ENCODE measurements at places on chromosomes 5 and 9. TPM values are rescaled to one million over a fixed set of nuclear protein-coding genes. Genes with fewer than 3 reads are reported as not detected.

DNA sequence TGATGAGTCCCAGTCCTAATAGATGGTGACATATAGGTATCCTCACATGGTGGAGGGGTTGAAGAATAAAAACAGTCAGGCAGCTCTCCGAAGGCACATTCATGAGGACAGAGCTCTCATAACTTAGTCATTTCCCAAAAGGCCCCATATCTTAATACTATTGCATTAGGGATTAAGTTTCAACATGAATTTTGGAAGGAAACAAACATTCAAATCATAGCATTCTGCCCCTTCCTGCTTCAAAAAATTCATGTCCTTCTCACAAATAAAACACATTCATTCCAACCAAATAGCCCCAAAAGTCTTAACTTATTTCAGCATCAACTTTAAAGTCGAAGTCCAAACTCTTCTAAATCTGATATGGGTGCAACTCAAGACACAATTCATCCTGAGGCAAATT lies 277.2 kb upstream of the NR4A3 start:
- no peak for DNase-seq

DNA sequence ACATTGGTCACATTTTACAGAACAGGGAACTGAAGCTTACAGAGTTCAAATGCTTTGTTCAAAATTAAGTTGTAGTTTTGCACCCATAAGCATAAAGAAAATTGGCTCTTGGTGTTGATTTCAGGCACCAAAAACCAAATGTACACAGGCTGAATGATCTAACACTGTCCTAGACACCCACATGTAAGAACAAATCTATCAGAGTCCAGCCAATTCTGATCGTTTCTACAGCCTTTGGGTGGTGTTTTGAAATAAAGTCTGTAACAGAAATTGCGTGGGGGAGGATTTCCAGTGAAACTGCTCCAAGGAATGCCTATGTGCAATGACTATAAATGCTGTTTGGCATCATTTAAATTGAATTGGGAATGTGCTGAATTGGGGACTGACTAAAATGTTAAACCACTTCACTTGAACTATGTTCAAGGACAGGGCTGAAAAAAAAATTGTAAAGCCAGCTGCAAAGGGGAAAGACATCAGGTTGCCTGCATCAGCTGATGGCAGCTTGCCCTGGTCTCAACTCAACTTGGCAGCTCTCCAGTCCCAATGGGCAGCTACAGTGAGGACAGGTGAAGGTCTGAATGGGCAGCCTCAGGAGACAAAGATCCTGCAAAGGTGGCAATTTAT lies 92.2 kb upstream of the TRPC7 start:
- no peak for DNase-seq

GRCh38 chr5:146920351-146920881 lies 41.9 kb upstream of the PPP2R2B start:
- DNase-seq = no peak

DNA sequence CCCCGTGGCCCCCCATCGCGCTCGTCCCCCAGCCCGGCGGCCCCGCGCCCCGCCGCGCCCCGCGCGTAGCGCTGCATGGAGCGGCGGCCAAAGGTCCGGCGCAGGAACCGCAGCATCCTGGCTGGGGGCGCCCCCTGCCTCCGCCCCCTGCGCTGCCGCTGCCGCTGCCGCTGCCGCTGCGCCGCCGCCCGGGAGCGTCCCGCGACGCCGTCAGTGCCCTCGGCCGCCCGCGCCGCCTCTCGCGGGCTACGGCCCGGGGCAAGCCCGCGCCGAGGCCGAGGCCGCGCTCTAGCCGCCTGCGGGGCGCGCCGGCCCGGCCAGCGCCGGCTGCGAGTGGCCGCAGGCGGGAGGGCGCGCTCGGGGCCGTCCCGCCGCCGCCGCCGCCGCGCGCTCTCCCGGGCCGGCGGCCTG lies 523 bp downstream of the EPB41L4B start:
- no peak for DNase-seq

- no peak for DNase-seq
Measured at GRCh38 chr5:61603211-61603908, 271.3 kb downstream of the ZSWIM6 start.

- no peak for DNase-seq
Measured at GRCh38 chr5:167870055-167870454, 421.4 kb upstream of the WWC1 start.

- no peak for DNase-seq
Measured at GRCh38 chr5:127517110-127517479, 345 bp upstream of the PRRC1 start.

DNA sequence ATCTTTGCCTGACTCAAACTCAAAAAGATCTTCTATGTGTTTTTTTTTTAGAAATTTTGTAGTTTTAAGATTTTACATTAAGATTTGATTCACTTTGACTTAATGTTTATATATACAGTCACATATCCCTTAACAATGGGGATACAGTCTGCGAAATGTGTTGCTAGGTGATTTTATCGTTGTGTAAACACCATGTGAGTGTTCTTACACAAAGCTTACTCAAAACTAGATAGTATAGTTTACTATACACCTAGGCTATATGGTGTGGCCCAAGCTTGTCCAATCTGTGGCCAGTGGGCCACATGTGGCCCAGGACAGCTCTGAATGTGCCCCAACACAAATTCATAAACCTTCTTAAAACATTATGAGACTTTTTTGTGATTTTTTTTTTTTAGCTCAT lies 131.9 kb downstream of the CWC27 start:
- no peak for DNase-seq

Gene DAPK1
- 0.50 TPM for total RNA-seq

Gene HACD4
- 1.6 TPM for total RNA-seq

GRCh38 chr5:125153231-125153630 lies 406.8 kb upstream of the ZNF608 start:
- DNase-seq = no peak

- no peak for DNase-seq
Measured at GRCh38 chr5:55591686-55592085, 56.9 kb upstream of the PLPP1 start.

All from activated naive CD4-positive, alpha-beta T cell treated with anti-CD3 and anti-CD28 coated beads for 36 hours (primary cell).